SIG-M5 (cell line): ENCODE measurements at places on chromosomes 6 and 20.

- no peak for DNase-seq
Measured at GRCh38 chr20:20566516-20566915, 145.9 kb downstream of the RALGAPA2 start.

DNA sequence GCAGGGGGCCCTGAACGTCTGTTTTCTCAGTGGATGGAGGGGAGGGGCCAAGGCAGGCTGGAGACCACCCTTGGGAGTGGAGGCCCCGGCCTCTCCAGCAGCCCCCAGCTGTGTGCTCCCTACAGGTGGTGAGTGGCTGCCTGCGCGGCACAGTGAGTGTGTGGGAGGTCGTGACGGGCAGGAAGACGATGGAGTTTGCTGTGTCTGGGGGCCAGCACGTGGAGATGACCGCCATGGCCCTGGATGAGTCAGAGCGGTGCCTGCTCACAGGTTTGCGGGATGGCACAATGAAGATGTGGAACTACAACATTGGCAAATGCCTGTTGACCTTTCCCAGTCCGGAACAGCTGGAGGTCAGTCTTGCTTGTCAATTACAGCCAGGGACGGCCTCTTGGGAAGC, 52.6 kb downstream of the EFCAB8 start:
- DNase-seq: no peak

DNA sequence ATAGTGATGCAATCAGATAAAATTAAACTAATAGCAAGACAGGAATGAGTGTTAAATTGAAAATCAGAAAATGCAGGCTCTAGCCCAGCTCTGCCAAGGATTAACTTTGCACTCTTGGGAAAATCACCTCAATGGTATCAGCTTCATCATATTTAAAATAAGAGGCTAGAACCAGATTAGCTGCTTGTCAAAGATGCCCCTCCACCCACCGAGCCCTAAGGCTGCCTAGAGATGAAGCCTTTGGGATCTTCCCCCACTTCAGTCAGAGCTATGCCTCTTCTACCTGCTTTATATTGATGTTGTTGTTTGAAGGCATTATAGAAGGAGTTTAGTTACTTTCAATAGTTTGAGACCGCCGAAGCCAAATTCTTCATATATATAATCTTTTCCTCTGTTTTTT, 47.4 kb downstream of the HDDC2 start:
- no peak for DNase-seq

GRCh38 chr6:56936466-56936865, 18.4 kb upstream of the BEND6 start:
- DNase-seq: no peak

DNA sequence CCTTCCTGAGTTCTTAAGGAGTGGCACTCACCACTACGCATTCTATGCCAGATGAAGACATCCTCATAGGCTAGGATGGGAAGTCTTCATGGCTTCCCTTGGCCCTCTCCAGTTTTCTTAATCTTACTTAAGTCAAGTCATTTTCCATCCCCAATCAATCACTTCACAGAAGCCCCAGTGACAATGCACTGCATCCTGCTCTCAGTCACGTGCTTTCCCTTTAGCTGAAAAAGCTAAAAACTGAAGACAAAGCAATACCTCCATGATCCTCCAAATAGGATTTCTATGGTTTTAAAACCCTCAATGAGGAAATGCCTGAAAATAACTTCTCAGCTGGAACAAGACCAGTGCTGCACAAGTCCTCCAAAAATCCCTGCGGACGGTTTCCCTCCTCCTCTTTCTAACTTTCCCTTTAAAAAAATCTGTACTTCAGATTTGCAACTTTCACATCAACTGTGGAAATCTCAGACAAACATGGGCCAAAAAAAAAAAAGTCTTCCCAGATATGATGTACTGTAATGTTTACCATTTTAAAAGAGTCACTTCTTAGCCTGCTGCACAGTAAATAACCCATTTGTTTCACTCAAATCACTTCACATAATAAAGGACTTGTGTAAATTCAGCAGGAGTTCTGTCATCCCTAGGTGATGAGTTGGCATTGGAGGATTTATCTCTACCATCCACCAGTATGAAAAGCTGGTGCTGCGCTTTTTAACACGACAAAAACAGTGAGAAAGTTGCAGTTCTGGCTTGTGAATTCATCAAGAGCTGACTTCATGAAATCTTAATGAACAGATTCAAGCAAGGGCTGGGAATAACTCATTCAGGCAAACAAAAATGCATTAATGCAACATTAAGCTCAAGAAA, 590.0 kb upstream of the NOX3 start:
- DNase-seq: no peak

- DNase-seq: no peak
Measured at GRCh38 chr6:39128832-39129231, 13.8 kb upstream of the SAYSD1 start.

- no peak for DNase-seq
Measured at GRCh38 chr20:48613926-48614325, 213.9 kb downstream of the PREX1 start.

DNA sequence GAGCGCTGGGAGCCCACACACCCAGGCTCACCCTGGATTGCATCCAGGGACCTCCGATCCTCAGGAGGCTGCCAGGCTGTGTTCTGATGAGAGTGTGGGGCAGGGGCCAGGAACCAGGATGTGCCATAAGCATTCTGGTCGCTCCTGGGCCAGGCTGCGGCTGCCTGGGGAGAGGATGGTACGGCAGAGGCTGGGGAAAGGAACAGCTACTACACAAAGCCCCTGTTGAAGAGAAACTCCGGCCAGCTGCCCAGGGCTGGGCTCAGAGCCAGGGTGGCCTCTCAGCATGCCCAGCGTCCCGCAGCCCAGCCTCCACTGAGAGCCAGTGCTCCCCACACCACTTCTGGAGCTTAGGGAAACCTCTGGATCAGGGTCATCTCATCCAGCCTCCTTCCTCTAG, 21.7 kb upstream of the OCSTAMP start:
- DNase-seq: no peak

GRCh38 chr20:64211874-64212658, 43.5 kb upstream of the PCMTD2 start:
- no peak for DNase-seq

DNA sequence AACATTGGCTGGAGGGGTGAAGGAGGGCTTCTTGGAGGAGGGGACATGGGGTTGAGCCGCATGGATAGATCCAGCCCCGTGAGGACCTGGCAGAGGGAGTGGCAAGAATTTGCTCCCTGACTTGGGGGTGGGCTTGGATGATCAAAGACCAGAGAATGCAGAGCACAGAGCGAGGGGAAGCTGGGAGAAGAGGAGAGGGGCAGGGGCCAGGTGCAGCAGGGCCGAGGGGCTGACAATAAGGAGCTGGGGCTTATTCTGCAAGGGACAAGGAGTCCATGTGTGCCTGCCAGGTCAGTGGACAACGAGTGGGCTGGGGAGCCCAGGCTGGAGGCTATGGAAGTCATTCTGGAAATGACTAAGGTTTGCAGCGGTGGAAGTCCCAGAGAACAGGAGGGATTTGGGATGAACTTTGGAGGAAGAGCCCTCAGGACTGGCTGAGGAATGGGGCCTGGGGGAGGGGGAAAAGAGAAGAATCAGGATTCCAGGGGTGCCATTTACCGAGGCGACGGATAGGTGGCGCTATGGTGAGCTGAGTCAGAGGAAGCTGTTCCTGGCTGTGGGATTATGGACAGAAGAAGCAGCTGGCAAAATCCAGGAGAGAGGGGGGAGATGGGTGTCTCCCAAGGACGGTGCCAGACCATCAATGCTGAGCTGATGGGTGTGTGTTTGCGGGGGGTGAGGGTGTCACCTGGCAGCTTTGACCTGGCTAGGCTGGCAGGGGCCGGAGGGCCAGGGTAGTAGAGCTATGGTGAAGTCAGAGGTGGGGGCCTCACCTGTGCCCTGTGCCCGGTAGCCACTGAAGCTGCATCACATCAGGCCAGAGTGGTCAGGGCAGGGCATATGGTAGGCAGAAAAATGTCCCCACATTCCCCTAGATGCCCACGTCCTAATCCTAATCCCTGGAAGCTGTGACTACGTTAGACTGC, 7.8 kb downstream of the KCNG1 start:
- DNase-seq: no peak

DNA sequence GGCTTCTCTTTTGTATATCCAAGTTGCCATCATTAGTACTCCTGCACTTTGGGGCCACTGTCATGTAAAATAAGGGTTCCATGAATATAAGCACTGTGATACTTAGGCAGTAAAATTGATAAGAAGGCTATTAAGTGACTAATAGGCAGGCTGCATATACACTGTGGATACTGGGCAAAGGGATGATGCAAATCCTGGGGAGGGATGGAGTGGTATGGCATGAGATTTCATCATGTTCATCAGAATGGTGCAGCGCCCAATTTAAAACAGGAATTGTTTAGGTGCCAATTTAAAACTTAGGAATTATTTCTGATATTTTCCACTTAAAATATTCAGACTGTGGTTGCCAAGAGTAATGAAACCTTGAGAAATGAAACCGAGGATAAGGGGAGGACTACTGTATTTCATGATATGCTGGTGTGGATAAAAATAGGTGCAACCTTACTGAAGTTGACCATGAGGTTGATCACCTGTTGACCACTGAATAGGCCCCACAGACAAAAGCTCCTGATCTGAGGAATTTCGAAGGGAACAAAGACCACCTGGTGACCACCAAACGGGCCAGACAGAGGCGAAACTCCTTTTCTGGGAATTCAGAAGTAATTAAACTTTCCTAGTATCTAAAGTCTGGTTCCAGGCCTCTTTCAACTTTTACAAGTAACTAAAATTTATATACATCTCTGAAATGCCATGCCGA, 4.9 kb upstream of the TRIM39 start:
- DNase-seq: no peak

- no peak for DNase-seq
Measured at GRCh38 chr20:45500022-45500421, 15.4 kb downstream of the SPINT3 start.

- DNase-seq: no peak
Measured at GRCh38 chr20:42957018-42957703, 232.5 kb downstream of the PTPRT start.

DNA sequence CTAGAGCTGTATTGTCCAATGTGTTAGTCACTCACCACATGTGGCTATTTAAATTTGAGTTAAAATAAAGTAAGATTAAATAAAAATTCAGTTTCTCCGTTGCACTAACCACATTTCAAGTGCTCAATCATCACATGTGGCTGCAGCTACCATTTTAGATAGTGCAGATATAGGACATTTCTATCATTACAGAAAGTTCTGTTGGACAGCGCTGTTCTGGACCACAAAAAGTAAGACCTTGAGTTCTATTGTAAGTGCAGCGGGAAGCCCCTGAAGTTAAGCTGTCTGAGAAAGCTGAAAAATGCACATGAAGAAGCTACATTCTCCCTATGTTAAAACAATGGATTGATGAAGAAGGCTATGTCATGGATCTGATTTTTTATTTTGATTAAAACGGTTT, 1.1 kb downstream of the ORC3 start:
- no peak for DNase-seq

DNA sequence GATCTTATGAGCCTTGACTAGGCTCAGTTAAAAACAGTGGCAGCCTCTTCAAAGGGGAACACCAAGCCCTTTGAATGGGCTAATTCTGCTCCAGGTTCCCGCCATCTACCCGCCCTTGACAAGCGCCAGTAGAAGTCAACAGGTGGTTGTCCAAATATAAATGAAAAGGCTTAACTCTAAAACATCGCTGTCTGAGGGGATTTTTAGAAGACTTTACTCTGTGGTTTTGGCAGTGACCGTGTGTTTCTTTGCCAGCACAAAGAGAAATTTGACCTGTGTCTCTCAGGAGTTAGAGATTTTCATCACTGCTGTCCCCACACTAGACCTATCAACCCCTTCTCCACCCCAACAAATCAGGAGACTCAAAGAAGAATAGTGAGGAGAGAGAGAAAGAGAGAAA, 19.8 kb upstream of the SIM1 start:
- DNase-seq: no peak

DNA sequence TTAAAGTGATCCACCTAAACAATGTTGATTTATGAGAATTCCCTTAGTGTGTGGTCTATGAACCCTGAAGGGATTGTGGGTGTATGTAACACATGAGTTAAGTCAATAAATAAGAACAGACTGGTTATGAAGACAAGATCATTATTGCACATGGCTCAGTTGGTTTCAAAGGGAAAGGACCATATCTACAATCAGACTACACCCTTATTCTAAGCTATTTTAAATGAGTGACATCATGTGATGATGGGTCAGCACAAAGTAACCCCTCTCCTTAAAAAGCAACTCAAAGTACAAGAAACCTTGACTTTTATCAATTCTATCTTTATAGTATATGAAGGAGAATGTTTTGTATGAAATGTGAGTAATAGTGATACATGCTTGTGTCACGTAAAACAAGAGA, 15.3 kb upstream of the ZSCAN23 start:
- no peak for DNase-seq

GRCh38 chr20:63483834-63484233, 11.4 kb upstream of the KCNQ2 start:
- DNase-seq: no peak
